ENCODE measurements at places on chromosomes 11 and 22.

- no peak for DNase-seq
Observed at GRCh38 chr11:132285631-132286030, 915.2 kb downstream of the NTM start.

- DNase-seq, result peak; percentile 69
Observed at GRCh38 chr11:269146-269890, 8.9 kb upstream of the NLRP6 start.

DNA sequence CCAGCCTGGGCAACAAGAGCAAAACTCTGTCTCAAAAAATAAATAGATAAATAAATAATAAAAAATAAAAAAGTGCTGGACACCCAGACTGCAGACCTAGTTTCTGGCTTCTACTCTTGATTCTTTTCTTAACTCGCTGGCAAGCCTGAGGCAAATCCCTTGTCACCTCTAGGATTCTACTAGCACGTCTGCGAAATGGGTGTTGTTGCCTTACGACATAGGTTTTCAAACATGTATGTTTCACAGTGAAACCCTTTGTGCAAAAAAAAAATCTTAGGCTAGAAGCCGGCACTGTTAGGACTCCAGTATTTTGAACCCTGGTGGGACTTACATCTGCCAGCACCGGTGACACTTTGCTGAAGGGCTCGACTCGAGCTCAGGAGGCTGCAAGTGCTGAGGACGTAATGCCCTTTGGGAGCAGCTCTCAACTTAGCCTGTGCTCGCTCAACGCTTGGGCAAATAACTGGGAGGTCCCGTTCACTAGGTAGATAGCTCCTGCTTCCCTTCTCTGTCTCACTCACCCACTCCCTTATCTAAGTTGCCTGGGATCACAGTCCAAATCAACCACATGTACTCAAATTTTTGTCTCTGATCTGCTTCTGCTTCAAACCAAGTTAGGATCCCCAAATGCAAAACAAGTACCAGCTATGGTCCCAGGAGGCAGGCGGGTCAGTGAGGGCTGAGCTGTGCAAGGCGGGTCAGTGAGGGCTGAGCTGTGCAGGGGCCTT, 34.7 kb upstream of the MYH9 start:
- DNase-seq, result no peak

DNA sequence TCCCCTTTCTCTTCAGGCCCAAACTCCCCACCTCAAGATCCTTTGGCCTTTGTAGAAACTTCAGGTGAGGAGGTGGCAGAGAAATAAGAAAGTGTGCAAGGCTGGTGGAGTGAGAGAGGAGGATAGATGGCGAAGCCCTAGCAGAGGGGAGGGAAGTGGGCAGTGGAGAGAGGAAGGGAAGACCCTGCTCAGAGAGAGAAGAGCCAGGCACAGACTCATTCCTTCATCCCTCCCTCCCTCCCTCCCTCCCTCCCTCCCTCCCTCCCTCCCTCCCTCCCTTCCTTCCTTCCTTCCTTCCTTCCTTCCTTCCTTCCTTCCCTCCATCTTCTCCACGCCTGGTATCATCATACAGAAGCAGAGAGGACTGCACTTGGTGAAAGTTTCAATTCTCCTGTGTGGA, 21.0 kb downstream of the RTN4RL2 start:
- DNase-seq, result no peak

DNA sequence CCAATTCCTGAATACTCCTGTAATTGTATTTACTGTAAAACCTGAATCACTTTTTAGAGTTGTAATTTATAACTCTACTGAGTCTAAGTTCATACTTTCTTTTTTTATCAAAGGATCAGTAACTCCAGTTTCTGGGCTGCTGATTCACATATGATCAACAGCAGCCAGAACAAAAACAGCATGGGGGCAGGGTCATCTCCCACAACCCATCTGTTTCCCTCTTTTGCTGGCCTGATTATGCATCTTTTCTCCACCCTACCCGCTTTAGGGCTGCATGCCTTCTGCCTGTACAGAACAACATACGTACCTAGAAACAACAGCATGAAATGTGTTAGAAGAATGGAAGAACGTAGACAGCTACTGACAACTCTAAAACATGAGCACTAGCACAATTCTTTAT, 76.0 kb downstream of the MRTFA start:
- DNase-seq, result no peak

DNA sequence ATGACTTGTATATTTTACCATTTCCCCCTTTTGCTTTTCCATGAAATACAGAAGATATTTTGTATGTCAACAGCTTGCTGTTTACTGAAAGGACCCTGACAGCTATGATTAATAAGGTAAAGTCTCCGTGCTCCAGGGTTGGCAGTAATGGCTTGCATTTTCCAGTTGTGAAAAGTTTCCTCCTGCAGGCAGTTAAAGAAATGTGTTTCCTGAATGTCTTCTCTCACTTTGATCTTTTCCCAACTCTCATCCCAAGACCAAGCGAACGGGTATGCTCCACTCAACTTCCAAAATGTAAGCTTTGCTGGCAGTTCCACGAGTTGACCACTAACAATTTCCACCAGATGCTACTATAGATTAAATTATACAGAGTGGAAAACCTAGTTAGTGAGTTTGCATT, 8.9 kb downstream of the FIBIN start:
- no peak for DNase-seq

DNA sequence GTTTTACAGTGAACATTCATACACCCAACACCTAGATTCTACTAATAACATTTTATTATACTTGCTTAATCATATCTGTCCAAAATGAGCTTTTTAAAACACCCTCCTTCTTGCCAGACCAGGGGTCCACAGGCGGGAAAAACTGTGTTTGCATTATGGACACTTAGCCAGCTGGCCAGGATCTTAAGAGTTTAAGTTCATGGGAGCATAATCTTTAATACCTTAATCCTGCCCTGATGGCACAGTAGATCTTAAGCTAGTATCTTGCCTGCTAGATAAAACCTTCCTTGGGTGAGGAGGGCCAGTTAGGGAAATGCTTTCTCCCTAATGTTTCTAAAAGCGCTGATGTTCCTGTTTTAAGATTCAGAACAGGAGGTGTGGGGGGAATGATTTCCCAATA, 13.1 kb upstream of the CCDC134 start:
- no peak for DNase-seq

DNA sequence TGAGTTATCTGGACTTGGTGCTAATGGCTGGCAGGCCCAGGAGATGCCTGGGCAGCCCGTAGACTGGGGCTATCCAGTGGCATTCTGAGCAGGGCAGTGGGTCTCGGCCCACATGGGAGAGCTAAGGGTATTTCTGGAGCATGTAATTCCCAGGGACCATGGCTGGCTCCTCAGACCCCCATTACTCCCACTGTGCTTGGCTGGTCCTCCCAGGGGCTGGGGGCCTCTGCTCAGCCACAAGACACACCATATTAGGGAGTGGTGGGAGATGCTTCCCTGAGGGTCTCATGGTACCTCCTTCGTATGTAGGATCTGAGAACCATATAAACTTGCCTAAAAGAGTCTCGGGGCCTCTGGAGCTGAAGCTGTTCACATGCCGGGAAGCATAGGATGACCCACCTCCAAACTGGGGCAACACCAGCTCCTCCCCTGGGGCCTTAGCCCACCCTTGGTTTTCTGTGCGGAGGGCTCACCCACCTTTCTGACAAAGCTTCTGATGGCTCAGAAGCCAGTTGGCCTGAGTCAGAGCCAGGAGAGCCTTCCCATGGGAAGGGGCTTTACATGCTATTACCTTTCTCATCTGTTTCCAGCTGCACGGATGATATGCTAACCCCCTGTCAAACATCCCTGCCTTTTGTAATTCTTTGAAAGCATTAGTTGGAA, 9.5 kb upstream of the FTH1 start:
- DNase-seq, result no peak

- no peak for DNase-seq
Observed at GRCh38 chr11:34639545-34639944, 18.7 kb downstream of the EHF start.

DNA sequence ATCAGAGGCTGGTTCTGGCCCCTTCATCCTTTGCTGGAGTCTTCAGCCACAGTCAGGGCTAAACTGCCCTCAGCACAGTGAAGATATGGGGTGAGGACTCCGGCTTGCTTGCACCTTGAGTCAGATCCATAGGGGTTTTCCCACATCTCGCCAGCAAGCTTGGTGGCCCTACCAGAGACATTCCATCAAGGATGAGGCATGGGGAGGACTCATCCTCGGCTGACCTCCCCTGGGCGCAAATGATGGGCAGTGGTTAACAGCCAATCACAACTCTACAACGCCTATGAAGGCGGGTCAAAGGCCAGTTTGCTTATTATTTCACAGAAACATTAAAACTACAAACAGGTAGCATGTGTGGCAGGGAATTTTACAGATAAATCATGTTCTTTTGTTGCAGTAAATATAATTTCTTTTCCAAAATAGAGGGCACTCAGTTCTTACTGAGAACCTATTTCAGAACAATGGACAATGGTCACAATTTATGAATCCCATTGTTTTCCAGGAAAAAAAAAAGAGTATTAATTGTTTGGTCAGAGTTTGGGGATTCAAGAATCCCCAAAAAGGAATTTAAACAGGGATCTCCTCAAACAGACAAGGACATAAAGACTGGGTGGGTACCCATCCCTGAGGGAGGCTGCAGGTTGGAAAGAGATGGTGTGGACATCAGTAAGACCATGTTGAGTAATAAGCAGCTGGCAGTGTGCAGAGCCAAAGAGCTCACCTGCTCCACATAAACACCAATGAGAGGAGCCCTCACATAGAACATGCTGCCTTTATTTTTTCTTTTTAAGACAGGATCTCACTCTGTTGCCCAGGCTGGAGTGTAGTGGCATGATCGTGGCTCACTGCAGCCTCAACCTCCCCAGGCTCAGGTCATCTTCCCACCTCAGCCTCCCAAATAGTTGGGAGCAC, 14.8 kb downstream of the PLAAT3 start:
- no peak for DNase-seq

GRCh38 chr11:92447586-92447985, 223.0 kb downstream of the FAT3 start:
- DNase-seq, result no peak

- no peak for DNase-seq
Observed at GRCh38 chr11:128207861-128208321, 379.5 kb downstream of the ETS1 start.

GRCh38 chr11:115715251-115715770, 211.1 kb upstream of the CADM1 start:
- DNase-seq, result no peak

DNA sequence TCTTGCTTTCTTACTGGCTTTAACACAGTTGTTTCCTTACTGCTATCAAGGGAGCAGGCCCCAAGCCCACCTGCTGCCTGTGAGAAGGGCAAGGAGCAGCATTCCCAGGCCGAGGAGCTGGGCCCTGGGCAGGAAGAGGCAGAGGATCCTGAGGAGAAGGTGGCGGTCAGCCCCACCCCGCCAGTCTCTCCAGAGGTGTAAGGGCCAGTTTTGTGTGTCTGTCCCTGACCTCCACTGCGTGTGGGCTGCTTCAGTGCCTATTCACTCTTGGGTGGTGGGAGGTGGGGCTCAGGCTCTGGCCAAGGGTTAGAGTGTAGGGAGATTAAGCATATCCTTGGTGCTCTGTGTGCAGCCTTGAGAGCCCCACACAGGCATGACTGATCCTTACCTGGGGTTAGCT, 55.1 kb downstream of the CEP164 start:
- DNase-seq, result no peak

All from activated CD8-positive, alpha-beta T cell treated with anti-CD3 and anti-CD28 coated beads, Interleukin-2, amount 10 ng/mL, durations not matched to agents 7 days and 5 days (primary cell).